ENCODE measurements at places on chromosomes 12 and 14.

DNA sequence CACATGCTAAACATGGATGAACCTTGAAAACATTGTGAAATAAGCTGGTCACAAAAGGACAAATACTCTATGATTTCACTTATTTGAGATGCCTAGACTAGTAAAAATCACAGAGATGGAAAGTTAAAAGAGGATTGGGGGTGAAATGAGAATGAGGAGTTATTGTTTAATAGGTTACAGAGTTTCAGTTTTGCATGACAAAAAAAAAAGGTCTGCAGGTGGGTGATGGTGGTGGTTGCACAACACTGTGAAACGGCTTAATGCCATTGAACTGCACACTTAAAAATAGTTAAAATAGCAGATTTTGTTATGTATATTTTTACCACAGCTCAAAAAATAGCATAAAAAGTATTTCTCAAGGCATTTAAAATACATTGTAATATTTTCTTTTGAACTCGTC, 151.9 kb upstream of the NRXN3 start:
- no peak for DNase-seq

GRCh38 chr12:54661048-54661447, 12.9 kb upstream of the DCD start:
- DNase-seq: no peak

DNA sequence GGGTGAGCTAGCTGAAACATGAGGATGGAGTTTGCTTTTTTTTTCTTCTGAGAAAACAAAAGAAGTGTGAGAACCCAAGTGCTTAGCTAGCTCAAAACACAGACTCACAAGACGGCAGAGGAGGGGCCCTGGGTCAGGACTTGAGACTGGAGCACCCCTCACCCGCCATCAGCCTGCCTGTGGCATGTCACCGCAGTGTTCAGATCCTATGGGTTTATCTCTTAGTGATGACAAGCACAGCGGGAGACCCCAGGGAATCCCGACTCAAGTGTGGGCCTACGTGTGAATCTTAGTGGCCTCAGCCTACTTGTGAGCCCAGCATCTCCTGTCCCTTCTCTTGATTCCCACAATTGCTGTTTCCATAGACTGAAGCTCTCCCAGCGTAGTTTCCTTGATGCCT, 22.9 kb downstream of the DYRK4 start:
- no peak for DNase-seq

- no peak for DNase-seq
Observed at GRCh38 chr12:2682296-2683251, 112.2 kb upstream of the FKBP4 start.

- no peak for DNase-seq
Observed at GRCh38 chr14:95220663-95221231, 63.4 kb upstream of the DICER1 start.

GRCh38 chr14:87002776-87003175, 990.2 kb downstream of the GALC start:
- no peak for DNase-seq

GRCh38 chr12:68114606-68115005, 44.9 kb downstream of the IFNG start:
- DNase-seq: no peak

DNA sequence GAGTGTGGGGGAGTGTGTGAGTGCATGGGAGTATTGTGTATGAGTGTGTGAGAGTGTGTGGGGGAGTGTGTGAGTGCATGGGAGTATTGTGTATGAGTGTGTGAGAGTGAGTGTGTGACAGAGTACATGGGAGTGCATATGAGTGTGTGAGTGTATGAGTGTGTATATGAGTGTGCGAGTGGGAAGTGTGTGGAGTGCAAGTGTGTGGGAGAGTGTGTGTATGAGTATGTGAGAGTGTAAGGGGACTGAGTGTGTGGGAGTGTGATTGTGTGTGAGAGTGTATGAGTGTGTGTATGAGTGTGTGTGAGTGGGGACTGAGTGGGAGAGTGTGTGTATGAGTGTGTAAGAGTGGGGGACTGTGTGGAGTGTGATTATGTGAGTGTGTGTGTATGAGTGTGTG, 40.7 kb downstream of the PRIMA1 start:
- no peak for DNase-seq

DNA sequence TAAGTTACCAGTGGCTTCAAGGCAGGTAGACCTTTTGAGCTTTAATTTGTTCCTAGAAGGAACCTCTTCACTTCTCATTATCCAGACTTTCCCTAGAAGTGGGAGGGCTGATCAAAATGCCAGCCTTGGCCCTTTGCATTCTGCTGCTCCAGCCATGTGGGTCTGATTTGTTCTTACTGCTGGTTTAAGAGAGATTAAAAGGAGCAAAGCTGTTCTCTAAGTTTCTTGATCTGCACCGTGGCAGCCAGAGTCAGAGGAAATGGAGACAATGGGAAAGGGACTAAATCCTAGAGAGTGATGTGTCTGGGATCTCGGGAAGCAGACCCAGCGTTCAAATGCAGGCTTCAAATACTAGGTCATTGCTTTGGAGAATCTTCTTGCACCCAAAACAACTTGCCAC, 759.7 kb downstream of the DIO2 start:
- DNase-seq: no peak

GRCh38 chr12:82015623-82016347, 256.6 kb upstream of the PPFIA2 start:
- no peak for DNase-seq

DNA sequence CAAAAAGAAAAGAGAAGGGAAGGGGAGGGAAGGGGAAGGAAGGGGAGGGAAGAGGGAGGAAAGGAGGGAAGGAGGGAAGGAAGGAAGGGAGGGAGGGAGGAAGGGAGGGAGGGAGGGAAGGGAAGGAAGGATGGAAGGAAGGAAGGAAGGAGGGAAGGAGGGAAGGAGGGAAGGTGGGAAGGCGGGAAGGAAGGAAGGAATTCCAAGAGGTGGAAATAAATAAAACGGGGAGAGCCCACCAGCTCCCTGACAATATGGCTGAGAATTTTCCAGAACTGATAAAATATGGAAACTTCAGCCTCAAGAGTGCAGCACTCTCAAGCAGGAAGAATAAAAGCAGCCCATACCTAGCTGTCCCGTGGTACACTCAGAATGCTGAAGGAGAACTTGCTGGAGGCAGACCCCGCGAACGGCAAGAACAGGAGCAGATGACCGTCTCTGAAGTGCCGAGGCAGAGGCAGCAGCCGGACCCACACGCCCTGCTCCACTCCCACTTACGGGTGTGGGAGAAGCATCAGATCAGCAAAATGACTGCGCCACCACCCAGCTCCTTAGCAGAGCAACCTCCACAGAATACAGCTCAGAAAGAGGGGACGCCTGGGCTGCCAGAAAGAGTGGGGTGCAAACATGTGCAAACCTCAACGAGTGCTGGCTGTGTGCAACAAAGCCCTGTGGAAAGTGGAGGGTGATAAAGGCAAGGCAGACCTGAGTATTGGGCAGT, 34.1 kb upstream of the INF2 start:
- DNase-seq: no peak

GRCh38 chr12:114254998-114255397, 150.9 kb downstream of the TBX5 start:
- DNase-seq: no peak

DNA sequence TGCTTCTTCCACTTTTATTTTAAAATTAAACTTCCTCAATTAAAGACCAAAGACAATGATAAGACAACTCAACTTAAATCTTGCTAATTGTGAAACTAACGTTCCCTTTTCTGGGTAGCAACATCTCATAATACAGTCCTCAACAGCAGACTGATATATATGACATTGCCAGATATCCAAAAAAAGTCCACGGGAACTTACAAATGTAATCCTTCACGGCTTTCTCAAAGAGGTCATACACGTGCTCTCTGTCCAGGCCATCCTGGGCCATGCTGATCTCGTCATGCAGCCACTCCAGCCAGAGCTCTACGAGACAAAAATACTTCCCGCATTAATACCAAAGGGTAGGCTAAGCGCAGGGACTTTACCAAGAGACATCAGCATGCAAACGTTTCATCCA, 13.3 kb downstream of the SART3 start:
- no peak for DNase-seq

DNA sequence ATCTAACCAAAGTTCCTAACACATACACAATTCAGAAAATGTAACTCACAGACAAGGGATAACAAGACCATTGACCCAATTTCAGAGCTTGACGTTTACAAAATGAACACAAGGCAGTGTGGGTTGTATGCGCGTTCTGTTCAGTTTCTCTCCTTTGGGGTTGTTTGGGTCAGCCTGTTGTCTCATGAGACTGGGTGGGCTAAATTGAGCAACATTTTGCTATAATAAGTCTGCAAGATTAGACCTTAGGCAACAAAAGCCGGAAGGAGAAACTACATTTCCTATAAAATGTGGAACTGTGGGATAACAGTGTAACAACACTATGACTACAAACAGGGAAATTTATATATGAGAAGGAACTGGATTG, 18.8 kb upstream of the LTA4H start:
- no peak for DNase-seq

GRCh38 chr12:102302553-102302952, 104.9 kb upstream of the PMCH start:
- no peak for DNase-seq
